ENCODE measurements at places on chromosomes 2 and 18. TPM values are rescaled to one million over a fixed set of nuclear protein-coding genes. Genes with fewer than 3 reads are reported as not detected.

Gene TIA1
- 88.1 TPM for total RNA-seq

Gene DAW1
- not detected for total RNA-seq

Gene LYPD6B
- not detected for total RNA-seq

Gene RAB27B
- total RNA-seq = 0.22 TPM

DNA sequence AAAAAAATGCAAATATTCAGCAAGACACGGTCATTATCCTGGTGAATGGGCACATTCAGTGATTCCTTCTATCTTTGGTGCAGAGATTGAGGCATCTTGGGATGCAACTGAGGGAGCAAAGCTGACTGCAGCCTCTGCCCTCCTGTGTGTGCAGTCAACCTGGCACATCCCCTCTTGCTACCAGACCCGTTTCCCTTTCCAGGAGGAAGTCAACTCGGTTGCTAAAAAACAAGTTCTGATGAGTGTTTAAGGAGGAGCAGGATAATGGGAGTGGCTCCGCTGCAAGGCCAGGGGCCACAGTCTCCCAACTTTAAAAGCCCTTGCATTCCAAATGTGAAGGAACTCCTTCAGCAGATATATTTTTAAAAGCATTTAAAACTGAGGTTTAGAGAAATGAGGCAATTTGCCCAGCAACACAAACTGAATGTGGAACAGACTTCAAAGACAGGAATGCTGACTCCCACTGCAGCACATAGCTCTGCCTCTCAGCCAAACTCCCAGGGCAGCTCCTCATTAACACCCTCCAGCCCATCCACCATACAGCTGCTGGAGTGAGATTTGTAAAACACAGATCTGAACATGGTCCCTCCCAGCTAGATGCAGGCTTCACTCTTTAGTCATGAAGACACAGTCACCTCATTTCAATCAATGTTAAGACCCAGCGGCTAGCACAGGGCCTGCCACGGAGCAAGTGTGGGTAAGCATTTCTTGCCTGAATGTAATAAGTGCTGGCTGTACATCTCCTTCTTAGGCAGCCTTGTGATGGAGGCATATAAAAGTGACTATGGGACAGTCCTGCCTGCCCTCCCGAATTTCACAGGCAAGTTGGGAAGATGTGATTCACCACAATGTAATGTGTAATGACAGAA is 54.3 kb downstream of the VSNL1 start:
- DNase-seq = no peak

Gene RNF25
- total RNA-seq = 36.8 TPM

DNA sequence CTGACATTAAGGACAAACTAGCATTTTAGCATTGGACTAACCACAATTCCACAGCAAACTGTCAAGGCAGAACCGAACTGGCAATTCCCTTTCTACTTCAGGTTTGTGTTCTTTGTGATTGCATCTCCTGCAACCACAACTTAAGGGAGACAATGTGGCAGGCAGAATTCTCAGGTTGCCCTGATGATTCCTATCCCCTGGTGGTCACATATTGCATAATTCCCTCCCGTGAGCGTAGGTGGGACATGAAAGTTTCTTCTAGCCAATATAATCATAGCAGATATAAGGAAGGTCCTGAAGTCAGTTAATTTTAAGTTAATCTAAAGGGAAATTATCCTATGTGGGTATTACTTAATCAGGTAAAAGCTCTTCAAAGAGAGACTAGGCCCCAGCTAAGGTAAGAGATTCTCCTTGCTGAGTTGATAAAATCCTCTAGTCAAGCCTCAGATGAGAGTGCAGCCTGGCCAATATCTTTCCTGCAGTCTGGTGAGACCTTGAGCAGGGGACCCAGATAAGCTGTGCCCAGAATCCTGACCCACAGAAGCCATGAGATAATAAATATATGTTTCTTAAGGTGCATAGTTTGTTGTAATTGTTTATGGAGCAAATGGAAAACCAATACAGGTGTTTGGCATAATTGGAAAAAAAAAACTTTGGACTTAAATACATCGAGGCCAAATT is 45.9 kb upstream of the TNP1 start:
- no peak for DNase-seq

- no peak for DNase-seq
These were observed 34.9 kb downstream of the FAM168B start for GRCh38 chr2:131058214-131058843.

GRCh38 chr18:12072996-12073395 is 20.6 kb upstream of the ANKRD62 start:
- DNase-seq = no peak

GRCh38 chr2:54960164-54960563 is 90.1 kb downstream of the RTN4 start:
- DNase-seq = no peak

GRCh38 chr2:112523291-112523777 is 18.9 kb upstream of the POLR1B start:
- DNase-seq = no peak

Gene ANKRD62
- not detected for total RNA-seq

Gene ANKRD39
- total RNA-seq = 32.2 TPM

DNA sequence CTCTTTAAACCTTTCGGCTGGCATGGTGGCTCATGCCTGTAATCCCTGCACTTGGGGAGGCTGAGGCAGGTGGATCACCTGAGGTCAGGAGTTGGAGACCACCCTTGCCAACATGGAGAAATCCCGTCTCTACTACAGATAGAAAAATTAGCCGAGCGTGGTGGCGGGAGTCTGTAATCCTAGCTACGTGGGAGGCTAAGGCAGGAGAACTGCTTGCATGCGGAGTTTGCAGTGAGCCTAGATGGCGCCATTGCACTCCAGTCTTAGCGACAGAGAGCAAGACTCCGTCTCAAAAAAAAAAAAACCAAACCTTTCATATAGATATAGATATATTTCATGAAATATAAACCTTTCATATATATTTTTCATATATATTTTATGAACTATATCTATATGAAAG is 864.7 kb downstream of the TRIB2 start:
- DNase-seq = no peak

Gene CEP76
- total RNA-seq = 11.3 TPM

Gene TANC1
- total RNA-seq = 0.11 TPM

Gene ALPI
- not detected for total RNA-seq

DNA sequence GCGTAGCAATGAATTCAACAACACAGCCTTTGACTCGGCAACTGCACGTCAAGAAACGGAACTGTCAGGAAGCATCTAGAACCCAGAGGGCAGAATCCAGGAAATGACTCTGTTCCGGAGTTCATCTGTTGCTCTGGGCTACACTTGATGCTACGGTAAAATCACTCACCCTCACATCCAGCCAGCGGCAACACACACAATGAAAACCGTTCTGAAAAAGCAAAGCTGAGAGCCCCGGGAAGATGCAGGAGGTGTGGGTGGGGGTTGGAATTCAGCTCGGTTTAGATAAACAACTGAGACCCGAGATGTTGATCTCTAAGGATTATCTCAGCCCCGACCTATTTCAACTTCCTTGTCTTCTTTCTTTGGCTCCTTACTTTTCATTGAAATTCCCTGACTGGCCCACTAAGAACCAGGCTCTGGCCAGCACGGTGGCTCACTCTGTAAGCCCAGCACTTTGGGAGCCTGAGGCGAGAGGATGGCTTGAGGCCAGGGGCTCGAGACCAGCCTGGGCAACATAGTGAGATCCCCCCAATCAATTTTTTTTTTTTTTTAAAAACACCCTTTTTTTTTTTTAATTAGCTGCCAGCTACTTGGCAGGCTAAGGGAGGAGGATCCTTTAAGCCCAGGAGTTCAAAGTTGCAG is 13.3 kb upstream of the RAB17 start:
- DNase-seq = peak; percentile 87

GRCh38 chr2:158197940-158198339 is 96.3 kb downstream of the UPP2 start:
- DNase-seq = no peak

- DNase-seq = no peak
These were observed 295.6 kb upstream of the DLGAP1 start for GRCh38 chr18:4750393-4751346.

GRCh38 chr2:66587216-66587615 is 152.3 kb downstream of the MEIS1 start:
- DNase-seq = no peak

- DNase-seq = no peak
These were observed 86.9 kb upstream of the EML6 start for GRCh38 chr2:54636415-54637139.

DNA sequence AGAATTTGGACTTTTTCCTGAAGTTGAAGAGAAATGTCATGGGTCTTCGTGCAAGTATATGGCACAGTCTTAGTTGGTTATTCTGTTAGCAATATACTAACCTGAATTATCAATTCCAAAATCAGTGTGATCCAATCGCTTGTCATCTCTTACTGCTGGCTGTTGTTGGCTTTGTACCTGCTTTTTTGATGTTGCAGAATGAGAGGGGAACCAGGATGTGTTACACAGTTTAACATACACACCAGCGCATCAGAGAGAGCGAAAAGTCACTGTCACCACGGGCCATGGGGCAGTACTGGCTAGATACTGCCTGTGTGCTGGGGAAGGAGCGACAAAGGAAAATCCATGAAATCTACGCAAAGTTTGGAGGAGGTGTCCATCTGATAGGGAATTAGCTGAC is 59.3 kb upstream of the SPP2 start:
- no peak for DNase-seq

Gene MRO
- total RNA-seq = 0.18 TPM

Gene IL1F10
- not detected for total RNA-seq

Gene EVX2
- total RNA-seq = not detected

DNA sequence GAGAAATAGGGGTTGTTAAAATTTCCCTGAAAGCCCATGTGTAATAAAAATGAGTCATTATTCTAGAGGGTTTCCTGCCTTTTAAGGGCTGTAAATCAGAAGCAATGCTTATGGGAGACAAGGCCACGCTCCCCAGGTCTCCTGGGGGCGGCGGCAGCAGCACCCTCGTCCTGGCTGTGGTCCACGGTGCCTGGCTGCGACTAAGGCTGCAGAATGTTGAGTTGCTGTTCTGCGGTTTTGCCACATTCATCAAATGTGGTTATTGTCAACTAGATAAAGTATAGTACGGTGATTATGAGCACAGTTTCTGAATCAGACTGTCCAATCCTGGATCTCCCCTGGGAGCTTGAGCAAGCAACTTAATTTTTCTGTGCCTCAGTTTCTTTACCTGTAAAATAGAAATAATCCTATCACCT is 11.9 kb upstream of the AGFG1 start:
- DNase-seq = peak; percentile 34

Gene RGPD3
- total RNA-seq = 0.18 TPM

Gene NOSTRIN
- total RNA-seq = not detected

GRCh38 chr2:117555965-117556364 is 258.5 kb upstream of the DDX18 start:
- no peak for DNase-seq

Gene CCDC68
- not detected for total RNA-seq

Gene MC4R
- not detected for total RNA-seq

DNA sequence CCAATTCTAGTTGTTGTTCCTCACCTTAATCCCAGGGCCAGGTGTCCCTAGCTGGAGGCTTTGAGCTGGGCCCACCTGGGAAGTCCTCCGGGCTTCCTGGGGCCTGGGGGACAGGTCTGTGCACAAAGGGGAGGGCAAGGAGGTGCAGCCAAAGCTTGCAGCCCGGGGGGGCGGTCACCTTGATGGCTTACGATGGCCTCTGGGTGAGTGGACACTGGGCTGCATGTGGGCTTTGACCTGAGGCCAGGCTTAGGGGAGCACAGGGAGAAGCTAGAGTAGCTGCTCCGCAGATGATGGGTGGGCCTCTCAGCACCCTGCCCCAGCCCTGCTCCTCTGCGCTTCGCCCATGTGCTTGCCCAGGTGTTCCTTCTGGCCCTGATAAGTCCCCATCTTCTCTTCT is 41.8 kb upstream of the HAAO start:
- no peak for DNase-seq

DNA sequence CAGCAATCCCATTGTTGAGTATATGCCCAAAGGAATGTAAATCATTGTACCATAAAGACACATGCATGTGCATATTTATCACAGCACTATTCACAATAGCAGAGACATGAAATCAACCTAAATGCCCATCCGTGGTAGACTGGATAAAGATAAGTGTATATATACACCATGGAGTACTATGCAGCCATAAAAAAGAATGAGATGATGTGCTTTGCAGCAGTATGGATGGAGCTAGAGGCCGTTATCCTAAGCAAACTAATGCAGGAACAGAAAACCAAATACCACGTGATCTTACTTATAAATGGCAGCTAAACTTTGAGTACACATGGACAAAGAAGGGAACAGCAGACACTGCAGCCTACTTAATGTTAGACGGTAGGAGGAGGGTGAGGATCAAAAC is 18.4 kb upstream of the RAMP1 start:
- no peak for DNase-seq

DNA sequence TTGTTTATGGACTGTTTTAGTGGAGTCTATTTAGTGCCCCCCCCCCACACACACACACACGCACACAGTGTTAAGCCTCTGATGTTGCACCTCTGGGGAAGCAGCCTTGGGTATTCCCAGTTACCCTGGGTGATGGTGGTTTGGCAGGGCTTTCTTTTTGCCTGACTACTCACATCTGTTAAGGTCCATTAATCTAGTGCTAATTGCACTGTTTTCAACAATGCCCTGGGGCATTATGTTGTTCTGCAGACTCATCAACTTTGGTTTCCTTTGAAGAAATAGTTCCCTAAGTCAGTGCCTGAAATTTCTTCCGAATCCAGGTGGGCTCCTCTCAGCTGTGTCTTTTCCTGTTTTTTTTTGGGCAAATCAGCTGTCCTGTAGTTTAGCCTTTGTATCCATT is 34.7 kb downstream of the SPOPL start:
- no peak for DNase-seq

DNA sequence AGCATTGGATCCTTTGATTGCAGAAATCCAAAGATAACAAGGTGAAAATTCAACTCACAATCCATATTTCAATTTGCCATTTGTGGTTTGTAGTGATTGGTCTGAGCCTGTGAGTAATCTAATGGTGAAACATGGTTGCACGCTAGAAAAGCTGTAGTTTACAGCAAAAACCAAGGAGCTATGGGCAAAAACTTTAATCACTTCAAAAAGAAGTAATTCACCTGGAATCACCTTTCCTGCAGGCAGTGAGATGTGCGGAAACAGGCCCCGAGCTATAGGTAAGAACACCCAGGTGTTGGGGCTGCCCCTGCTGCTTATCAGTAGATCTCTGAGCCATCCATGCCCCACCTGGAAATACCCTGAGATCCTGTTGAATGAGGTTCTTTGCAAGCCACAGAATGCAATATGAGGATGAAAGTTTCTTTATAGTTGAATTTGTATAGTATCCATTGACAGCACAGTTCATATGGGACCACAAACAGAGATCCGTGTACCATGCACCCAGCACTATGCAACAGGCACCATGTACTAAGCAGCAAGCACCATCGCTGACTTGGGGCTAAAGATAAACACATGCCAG is 208.2 kb downstream of the SPP2 start:
- no peak for DNase-seq

All from CD8-positive, alpha-beta memory T cell (primary cell).